ENCODE measurements at places on chromosomes 11 and 22.

DNA sequence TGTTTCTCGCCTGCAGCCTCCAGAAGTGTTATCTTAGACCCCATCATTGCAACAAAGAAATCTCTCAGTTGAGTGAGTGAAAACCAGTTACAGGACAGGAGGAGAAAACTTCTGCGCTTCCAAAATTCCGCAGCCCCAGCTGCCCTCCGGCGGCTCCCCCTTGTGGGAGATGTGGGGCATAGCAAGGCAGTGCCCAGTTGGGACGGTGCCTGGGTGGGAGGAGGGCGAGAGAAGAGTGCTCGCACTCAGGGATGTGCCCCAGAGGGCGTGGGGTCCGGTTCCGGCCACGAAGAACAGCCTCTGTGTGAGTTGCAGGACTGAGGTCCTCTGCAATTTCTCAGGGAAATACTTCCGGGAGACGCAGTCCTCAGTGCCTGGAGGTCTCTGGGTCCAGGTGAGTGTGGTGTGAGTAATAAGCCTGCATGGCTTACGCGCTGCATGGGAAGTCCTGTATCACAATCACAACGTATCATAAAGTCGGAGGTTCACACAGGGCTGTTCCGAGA lies 87.0 kb upstream of the BLID start:
- DNase-seq, result no peak

DNA sequence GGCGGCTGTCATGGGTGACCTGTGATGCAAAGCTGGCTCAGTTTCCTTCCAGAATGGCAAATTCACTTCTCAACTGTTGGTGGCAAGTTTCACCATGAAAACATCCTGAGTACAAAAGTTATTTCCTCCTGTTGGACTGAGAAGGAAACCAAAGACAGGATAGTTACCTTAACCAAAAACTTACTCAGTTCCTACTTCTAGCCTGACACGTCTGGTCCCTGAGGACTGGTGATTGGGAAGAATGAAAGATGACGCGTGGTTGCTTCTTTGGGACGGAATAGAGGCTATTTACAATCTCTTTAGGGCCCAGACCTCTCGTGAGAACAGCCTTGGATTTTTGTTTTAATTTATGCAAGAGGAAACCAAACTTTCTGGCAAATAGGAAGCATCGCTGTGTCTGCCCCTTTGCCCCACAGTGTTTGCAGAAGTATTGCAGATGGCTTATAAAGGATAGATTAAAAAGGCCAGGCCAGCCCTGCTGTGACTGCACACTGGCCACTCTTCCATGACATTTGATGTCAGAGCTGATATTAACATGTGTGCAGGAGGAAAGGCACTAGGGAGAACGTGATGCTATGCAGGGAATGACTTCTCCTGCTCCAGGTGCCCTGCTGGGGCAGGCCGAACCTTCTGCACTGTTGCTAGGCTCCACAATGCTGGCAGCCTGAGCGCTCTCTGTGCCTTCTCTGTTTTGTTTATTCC lies 7.6 kb downstream of the VPS26B start:
- DNase-seq, result no peak

- DNase-seq, result no peak
Measured at GRCh38 chr11:18000760-18001159, 12.1 kb downstream of the SERGEF start.

DNA sequence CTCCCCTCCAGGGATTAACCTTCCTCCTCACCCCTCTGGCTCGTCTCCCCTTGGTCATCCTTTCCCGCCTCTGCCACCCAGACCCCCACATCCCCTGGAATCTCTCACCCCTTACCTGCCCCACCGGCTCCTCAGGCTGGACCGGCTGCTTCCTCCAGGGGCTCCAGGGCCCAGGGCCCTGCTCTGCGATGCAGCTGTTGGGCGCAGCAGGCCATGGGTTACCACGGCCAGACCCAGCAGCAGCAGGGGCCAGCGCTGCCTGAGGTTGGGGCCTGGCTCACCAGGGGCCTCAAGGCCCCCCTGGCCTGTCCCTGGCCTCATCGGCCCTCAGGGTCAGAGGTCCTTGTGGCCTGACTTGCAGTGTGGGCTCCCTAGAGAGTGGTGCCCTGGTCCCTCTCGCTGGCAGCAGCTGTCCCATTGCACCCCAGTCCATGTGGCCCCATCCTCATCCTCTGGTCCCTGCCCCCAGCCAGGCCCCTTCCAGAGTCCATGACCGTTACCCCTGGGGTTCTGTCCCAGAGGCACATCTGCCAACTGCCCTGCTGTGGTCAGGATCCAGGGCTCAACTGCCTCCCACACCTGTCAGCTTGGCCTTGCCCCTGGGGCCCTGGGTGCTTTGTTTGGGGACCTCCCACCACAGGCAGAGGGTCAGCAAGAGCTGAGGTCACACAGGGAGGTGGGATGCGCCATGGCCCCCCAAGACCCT lies at the start of gene IGLL1:
IGLL1 (minus strand) TSS at position 421 of the 706 bp plus-strand sequence; CDS start at position 321, 100 bp downstream.
- no peak for DNase-seq

DNA sequence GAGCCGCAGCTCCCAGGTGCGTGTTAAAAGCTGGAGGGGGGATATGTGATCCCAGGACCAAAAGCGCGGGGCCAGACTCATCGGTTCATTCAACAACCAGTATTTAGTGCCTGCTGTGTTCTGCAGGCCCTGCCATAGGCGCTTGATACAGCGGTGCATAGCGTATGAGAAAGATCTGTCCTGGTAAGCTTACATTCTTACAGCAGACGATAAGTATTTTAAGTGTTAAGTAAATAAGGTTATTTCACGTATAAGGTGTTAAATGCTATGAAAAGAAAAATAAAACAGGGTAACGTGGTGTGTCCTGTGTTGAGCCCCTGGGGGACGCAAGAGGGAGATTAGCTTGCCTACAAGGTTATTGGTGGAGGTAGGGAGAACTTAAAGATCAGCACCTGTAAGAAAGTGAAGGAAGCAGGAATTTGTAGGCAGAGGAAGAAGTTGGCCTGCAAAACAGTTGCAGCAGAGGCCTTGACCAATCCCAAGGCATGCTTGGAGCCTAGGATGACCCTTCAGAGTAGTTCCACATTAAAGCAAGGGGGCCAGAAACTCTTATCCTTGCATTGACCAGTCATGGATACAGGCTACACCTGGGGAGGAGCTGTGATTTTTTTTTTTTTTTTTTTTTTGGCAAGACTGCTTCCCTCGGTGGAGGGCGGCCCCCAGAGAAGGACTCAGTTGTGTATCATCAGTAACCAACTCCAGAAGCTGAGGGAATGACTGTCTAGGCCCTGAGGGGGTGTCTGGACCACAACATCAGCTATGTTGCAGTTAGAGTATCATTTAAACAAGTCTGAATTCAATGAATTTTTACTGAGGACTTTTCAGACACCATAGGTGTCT lies 487 bp upstream of the LIPT2 start:
- DNase-seq, result no peak

GRCh38 chr11:134317103-134317502 lies 14.7 kb upstream of the GLB1L2 start:
- DNase-seq, result no peak

DNA sequence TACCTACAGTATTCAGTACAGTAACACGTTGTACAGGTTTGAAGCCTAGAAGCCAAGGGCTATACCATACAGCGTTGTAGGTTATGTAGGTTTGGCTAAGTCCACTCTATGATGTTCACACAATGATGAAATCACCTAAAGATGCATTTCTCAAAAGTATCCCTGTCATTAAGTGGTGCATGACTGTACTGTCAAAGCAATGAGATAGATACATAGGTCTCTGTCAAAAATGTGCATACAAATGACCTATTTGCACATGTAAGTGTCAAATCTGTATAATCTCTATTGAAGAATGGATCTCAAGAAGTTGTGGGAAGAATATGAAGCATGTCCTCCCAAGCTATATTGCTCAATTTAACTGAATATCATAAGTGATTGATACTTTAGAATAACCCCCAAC lies 11.9 kb upstream of the DDI1 start:
- DNase-seq, result no peak

- no peak for DNase-seq
Measured at GRCh38 chr11:22786475-22786874, 43.1 kb downstream of the SVIP start.

- DNase-seq, result no peak
Measured at GRCh38 chr22:28711820-28712777, 29.5 kb downstream of the CHEK2 start.

GRCh38 chr11:65156926-65157325 lies 13.1 kb upstream of the SPDYC start:
- no peak for DNase-seq

DNA sequence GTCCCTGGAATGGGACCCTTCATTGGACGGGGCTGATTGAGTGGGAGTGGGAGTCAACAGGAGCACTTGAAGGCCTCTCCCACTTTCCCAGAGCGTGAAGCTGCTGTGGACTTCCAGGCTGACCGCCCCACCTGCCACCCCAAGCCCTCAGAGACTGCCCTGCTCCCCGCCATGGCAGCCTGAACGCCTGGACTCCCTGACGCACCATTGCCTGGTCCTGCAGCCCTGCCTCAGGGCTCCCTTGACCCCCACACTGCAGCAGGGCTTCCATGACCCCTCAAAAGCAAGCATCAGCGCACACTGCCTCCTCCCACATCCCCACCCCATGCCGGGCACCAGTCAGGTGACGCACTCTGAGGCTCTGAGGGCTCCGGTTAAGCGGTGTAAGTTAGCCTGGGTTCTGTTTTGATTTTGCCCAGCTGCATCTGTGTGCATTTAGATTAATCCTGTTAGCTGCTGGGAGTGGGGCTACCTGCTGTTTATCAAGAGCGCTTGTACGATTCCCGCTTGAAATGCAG lies 39.4 kb downstream of the TRIM29 start:
- DNase-seq, result no peak

- DNase-seq, result no peak
Measured at GRCh38 chr11:35257281-35257680, 118.3 kb downstream of the CD44 start.

DNA sequence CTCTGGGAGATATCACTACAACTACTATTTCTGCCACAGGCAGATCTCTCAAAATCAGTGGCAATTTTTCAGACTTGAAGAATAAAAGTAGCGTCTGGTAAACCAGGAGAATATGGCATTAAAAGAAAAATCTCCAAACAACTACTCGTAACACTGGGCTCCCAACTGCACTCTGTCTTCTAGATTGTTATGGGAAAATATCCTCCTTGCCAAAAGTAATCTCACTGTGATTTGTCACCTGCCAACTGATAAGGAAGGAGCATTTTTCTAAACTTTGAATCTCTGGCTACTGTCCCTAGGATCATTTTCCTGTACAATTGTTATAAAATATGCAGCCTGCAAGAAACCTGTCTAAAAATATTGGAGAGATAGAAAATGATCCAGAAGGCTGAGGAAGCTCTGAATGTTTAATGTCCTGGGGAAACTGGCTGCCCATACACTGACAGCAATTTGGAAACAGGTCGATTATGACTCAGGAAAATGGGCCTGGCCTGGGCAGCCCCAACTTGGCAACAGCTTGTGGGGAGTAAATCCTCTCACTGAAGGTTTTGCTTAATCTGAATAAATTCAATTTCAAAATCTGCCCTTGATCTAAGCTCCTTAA lies 90.5 kb upstream of the DBX1 start:
- DNase-seq, result no peak

GRCh38 chr11:95072948-95073347 lies 6.2 kb downstream of the SRSF8 start:
- DNase-seq, result no peak

Measured in esophagus squamous epithelium (tissue), 5 donors.